Memory B cell (primary cell): ENCODE measurements at places on chromosomes 16 and 17.

DNA sequence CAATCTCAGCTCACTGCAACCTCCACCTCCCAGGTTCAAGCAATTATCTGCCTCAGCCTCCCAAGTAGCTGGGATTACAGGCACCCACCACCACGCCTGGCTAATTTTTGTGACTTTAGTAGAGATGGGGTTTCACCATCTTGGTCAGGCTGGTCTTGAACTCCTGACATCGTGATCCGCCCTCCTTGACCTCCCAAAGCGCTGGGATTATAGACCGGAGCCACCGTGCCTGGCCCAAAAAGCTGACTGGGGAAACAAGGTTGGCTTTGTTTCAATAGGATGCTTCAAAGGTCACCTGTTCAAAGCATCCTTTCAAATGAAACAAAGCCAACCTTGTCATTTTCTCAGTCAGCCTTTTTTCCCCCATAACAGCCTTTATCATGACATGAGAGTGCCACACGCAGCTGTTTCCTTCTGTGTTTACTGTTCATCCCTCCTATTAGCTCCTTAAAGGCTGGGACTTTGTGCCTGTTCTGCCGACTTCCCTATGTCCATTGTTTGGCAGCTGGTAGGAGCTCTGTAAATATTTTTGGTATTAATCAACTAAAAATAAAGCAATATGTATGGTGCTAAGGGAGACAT lies 51.1 kb downstream of the ADAMTS18 start:
- no peak for DNase-seq

DNA sequence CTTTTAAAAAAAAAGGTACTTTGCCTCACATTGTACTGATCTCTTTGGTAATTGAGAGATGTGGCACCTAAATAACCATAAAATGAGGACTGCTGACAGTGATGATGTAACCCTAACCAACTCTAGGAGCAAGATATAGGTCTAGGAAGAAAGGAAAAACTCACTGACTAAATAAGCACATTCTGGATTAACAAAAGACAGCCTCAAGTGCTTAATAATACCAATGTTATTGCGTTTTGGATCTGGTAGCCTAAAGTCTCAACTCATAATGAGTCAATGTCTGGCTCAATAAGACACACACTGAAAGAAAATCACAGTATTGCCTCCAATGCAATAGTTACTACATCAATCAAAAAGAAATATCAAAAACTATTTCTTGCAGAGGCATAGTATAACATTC lies 3.0 kb downstream of the ERN1 start:
- DNase-seq = no peak

- no peak for DNase-seq
Measured at GRCh38 chr17:17500999-17501605, 4.9 kb upstream of the RASD1 start.

DNA sequence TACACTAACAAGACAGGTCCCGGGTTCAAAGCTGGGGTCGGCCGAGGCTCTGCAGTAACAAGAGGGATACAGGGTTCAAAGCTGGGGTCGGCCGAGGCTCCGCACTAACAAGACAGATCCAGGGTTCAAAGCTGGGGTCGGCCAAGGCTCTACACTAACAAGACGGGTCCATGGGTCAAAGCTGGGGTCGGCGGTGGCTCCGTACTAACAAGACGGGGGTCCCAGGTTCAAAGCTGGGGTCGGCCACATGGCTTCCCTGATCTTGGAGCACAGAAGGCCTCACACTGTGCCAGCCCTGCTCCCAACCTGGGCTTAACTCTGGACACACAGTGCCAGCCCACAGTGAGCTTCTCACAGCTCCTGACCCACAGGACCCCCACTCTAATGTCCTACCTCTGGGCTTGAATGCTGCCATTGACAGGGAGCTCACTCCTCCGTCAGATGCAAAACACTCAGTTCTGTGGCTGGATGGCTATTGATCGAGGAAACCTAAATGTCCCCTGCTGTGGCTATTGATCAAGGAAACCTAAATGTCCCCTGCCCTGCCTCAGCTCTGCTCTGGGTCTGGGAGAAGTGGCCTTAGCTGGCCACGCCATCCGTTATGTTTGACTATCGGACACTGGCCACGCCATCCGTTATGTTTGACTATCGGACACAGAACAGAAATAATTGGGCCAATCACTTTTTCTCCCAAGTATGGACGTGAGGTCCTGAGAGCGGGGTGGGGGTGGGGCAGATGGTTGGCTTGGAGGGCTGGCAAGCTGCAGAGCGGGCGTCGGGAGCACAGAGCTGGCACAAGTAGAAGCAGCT lies 54.6 kb upstream of the DOC2B start:
- no peak for DNase-seq

DNA sequence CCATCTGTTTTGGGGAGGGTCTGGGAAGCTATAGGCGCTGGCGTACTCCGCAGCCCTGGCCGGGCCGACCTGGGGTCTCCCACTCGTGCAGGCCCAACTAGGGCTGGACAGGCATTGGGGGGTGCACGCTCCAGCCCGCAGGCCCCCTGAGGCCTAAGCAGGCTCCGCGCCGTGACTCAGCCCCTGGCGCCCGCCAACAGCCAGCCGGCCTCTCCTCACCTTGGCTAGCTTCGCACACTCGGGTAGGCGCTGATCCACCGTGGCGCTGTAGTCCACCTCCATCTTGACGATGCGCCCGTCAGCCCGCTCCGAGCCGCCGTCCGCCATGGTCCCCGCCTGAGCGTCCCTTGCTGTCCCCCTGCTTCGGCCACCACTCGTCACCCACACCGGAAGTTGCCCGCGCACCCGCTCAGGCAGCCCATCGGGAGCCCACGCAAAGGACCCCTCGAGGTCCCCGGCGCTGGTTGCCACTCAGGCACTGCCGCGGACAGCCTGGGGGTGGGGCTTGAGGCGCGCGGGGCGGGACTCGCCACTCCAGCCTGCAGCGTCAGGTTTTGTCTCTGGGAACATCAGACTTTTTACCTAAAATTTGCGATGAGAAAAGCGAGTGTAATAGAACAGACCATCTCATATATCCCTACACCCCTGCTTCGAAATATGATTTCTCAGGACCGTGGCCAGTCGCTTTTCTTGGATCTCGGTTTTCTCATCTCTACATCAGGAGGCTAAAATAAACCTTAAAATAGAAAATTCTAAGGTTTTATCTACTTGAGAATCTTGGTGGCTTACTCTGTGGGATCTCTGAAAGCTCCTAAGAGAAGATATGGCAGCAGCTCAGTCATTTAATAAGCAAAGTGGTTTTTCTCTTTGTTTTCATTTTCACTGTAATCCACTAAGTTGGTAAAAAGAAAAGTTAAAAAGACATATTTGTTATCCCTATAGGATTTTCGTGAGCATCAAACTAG lies at the start of gene PSMD12:
TSS of gene PSMD12 (minus strand) at position 385 of the 965 bp plus-strand sequence. CDS start at position 327, 58 bp downstream.
- DNase-seq = peak; percentile 95

DNA sequence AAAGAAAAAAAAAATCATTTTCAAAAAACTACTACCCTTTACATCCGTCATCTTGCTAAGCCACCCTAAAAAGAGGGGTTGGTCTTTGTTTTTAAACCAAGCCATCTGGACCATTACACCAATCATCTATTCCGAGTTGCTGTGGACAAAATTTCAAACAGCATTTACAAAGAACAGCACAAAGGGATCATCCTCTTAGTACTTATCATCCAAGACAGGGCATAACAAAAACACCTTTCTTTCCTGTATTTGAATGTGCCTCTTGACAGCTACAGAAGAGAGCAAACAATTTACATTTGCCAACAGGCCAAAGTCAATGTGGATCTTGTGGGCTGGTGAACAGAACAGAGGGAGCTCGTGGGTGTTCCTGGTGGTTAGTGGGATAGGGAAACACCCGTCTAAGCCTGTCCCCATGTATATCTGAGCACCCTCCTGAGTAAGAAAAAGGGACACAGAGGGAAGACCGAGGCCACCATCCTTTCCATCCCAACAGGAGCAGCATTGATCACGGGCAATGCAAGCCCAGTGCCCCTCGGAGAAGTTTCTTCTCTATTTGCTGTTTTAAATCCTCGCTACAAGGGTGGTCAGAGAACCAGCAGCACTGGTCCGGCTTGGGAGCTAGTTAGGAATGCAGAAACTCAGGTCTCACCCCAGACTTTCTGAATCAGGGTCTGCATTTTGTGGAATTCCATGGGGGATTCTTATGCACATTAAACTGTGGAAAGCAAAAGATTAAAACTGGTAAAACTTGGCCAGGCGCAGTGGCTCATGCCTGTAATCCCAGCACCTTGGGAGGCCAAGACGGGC lies 1.9 kb downstream of the SLC39A11 start:
- DNase-seq = no peak

DNA sequence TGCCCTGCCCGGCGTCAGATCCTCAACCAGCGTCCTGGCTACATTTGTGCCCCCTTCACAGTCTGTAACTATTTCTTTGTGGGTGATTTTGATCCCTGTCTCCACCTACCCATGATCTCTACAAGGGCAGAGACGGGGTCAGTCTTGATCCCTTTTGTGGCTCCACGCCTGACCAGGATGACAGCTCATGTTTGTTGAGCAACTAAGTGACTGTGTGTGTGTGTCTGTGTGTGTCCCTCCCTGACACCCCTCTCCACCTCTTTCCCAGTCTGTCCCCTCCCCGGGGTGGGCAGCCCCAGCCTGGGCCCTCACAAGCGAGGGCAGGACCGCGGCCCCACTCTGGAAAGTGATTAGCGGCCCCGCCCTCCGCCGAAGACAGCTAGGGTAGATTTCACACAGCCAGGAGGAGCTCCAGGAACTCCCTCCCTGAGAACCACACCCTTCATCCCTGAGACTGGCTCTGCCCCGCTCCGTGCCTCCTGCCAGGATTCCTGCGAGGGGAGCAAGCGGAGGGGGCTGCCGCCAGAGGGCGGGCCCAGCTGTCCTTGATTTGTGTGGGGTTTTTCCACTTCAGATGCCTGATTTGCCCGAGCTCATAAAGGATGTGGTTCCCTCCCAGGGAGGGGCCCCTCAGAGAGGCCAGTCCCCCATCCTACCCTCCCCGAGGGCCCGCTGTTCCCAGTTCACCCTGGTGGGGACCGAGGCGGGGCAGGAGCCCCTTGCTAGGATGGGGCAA lies 5.3 kb upstream of the HS3ST6 start:
- no peak for DNase-seq

- no peak for DNase-seq
Measured at GRCh38 chr17:73974536-73974935, 228.9 kb upstream of the RPL38 start.

DNA sequence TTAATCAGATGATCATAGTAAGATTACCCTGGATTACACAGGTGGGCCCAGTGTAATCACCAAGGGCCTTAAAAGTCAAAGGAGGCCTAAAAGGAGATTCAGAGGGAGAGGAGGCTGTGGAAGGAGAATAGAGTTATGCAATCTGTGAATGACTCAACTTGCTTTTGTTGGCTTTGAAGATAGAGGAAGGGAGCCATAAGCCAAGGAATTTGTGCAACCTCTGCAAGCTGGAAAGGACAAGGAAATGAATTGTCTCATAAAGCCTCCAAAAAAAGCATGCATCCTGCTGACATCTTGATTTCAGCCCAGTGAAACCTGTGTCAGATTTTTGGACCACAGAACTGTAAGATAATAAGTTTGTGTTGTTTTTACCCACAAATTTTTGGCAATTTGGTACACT lies 109.6 kb downstream of the CNTNAP4 start:
- no peak for DNase-seq

DNA sequence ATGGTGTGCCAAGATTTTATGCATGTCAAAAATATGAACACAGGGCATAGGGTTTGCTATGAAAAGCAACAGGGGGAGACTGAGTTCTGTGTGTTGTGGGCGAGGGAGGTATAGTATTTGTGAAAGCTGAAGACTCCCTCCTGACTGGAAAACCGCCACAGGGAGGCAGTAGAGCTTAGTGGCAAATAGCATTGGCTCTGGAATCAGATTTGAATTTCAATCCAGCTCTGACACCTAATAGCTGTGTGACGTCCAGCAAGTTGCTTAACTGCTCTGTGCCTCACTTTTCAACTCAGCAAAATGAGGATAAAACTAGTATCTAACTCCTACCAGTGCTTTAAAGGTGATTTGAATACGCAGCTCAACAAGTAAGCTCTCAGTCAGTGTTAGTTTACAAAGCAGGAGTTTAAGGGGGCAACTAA lies 22.0 kb downstream of the KPNA2 start:
- DNase-seq = peak; percentile 29
